ENCODE measurements at places on chromosomes 2 and 18.

DNA sequence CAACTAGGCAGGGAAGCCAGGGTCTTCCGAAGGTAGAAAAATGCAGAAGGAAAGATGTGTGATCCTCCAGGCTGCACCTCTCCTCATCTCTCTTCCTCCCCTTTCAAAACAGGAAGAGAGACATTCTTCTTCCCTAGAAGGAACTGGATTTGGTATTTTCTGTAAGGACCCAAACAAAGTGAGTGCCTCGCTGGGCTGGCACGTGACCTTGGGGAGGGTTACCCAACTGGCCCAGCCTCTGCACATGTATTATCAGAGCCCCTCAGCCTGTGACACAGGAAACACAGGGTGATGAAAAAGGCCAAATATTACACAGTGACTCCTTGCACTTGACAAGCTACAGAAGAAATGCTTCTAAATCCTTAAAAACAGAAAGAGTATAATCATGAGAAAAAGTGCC lies 2.3 kb downstream of the HJURP start:
- no peak for DNase-seq

DNA sequence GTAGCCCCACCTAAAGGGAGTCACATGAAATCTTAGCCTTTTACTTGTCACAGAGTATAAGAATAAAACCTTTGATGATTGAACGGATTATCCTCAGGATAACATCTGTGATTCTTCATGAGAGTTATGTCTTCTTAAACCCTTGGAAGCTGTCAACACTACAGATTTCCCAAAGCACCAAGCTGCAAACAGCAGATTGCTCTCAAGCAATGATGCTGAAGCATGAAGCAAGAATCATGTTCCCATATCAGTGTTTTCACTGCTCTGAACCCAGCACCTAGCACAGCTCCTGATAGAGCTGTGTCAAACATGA lies 47.6 kb upstream of the CELF4 start:
- DNase-seq: no peak

DNA sequence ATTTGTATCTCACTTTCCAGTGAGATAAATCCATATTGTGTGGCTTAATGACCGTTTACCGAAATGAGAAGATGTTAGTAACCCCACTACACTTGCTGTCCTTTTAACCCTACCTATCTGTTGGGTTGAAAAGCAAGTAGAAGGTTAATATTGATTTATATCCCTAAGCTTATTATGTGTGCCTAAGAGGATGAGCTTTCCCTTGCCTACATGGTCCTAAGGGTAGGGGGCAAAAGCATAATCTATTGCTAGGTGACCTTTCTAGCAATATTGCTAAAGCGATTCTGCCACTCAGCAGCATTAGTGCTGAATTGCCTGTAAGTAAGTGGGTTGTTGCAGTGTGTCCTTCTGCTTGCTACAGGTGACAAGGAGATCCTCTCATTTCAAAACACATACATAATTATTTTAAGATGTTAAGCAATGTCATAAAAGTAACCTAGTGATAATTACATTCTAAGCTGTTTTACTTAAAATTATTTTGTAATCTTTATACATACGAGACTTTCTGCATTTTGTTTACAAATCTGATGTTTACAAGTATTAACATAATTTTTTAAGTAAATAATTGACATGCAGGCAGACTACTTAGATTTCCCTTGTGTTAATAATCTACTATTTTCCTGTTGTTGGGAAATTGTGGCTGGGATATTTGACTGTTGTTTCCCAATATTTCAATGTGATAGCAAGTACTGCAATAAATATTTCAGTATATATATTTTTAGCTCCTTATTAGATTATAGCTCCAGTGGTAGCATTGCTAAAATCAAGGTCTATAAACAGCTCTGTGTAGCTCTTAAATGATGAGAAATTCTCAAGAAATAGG lies 49.1 kb upstream of the CABYR start:
- no peak for DNase-seq

GRCh38 chr2:109176928-109177327 lies 47.9 kb downstream of the SH3RF3 start:
- no peak for DNase-seq

GRCh38 chr2:173451941-173452340 lies 97.3 kb downstream of the CDCA7 start:
- DNase-seq: no peak

GRCh38 chr2:100905132-100905805 lies 85.3 kb downstream of the NPAS2 start:
- DNase-seq: no peak

GRCh38 chr2:20578895-20579825 lies 71.7 kb downstream of the HS1BP3 start:
- DNase-seq: no peak

GRCh38 chr18:76273956-76274355 lies 221.1 kb downstream of the ZNF516 start:
- no peak for DNase-seq

DNA sequence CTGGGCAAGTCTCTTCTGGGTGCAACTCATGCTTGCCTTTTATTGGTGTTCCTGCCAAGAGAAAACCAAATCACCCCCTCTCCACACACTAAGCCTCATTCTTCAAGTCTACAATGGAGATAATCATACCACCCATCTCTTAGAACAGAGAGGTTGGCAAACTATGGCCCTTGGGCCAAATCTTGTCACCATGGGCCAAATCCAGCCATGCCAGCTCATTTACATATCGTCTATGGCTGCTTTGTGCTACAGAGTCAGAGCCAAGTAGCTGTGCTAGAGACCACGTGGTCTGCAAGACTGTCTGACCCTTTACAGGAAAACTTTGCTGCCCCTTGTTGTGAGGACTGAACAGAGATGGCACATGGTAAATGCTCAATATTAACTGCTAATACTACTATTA lies 270.3 kb upstream of the PARD3B start:
- DNase-seq: no peak

DNA sequence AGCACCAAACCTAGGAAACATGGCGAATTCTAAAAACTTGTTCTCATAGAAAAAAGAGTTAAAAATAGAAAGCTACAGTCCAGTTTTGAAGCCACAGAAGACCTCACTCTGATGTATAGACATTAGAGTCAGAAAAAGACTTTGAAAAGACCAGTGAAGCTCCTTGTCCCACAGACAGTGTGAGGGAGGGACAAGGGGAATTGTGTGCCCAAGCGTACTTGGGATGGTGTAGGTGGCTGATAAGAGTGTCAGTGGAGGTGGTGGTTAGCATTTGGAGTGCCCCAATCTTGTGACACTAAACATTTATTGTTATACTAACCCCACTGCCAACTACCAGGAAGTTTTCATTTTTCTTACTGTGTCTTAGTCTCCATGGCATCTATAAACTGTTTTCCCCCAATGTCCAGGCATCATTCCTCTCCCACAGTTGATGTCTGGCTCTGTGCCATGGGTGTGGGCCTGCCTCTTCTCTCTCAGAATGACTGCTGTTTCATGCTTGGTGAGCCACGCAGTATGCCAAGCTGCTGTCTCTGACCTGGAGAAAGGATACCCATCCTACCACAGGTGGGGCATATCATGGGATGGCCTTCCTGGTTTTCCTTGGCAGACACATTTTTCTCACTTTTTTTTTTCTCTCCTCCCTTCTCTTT lies 161.4 kb downstream of the RPIA start:
- DNase-seq: no peak

DNA sequence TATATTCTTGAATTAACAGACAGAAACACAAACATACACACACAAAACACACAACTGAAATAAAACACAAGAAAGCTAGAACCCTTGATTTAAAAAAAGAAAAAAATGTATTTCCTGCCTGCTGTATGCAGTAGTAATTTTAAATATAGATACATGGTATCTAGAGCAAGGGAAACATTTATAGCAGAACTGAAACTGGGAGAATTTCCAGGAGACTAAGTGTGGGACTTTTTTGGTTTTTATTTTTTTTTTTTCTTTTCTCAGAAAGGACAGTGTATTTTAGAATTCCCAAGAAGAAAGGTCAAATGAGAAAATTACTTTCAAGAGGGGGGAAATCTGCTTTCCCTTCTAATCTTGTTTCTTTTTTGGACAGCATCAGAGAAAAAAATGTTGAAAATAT lies 558.9 kb upstream of the PKDCC start:
- no peak for DNase-seq

- DNase-seq: no peak
These were observed 79.7 kb downstream of the RRM2 start for GRCh38 chr2:10202131-10202665.

DNA sequence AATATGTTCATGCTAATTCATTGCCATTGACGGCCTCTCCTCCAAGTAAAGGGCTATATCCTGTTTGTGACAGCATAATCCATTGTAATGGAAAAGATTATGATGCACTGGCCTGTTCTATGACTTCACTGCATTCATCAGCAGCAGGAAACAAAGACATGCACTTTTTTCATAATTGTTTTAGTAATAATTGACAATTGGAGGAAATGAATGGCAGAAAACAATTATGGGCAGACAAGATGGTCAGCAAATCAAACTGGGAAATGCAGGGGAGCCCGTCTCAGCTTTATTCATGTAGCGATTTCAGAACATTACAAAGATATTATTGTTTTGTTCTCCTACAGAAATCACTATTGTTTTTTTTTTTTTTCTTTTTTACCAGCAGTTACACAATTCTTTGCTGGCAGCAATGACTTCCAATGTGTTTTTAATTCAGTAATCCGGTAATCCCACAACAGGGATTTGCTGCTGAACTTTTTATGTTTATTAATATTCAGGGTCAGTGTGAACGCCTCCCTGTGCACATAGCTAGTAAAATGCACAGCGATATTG lies 33.8 kb upstream of the RASGRP3 start:
- DNase-seq: no peak

DNA sequence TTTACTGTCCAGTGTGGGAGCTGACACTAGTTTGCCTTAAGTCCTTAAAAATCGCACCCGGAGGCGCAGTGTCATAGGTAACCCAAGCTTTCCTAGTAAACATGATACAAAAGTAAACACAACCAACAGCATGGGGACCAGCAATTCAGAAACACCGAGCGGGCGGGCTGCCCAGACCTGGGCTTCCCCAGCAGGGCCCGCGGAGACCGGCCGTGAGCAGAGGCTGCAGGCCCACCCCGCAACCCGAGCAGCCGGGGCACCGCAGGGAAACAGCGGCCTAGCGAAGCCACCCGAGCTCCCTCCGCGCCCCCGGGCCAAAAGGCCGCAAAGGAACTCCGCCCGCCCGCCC lies 296 bp downstream of the TTC21B start:
- no peak for DNase-seq

DNA sequence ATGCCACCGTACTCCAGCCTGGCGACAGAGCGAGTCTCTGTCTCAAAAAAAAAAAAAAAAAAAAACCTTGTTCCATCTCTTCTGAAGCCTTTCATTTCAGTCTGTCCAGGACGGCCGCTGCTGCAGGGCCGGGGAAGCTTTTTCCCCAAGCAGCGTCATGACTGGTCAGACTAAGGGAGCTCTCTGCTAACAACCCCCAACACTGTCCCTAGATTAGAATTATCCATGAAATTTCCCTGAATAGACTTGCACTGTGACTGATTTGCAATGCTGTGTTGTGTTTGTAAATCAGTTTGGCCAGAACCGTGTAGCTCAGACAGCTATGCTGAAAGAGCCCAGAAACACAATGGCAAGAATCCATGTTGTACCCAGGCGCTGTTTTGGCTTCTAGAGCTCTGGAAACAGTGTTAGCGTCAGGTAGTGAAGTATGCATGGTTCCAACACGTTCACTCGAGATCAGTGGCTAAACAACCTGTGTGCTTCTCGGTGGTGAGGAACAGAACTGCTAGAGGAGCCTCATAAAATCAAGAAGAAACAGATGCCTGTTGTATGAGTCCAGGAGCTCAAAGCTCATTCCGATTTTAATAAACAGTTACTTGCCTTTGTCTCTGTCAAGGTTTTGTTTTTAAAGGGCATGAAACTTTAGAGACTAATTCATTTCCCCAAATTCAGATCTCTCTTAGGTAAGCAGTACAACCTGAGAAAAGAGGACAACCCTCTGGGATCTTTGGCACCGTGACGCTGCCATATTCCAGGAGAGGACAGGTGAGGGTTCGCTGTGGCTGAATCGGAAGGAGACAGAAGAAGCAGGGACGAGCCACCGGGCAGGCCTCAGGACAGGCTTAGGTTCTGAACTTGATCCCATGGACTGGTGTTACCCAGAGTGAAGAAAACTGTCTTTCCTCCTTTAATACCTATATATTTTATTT lies 43.5 kb downstream of the GORASP2 start:
- no peak for DNase-seq

DNA sequence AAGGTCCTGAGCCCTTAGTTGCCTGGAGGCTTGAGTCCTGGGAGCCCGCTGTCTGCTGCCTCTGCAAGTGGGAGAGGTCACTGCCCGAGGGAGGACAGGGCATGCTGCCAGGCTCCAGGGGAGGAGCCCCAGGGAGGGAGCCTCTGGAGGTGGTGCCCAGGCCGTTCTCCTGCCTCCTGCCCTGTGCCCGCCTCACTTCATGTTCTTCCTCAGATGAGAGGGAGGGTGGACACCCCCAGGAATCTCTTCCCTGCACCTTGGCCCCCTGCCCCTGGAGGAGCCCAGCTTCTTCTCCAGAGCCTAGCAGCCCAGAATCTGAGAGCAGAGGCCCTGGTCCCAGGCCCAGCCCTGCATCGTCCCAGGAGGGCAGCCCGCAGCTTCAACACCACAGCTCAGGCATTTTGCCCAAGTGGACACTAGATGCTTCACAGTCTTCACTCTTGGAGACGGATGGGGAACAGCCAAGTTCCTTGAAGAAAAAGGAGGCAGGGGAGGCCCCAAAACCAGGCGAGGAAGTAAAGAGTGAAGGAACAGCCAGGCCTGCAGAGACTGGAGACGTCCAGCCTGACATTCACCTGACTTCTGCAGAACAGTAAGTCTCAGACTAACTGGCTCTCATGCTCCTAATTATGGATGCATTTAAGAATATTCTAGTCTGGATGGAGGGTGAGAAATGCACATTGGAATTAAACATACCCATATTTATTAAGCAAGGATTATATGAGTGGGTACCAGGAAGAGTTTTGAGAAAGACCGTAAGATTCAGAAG lies 12.1 kb downstream of the PSD4 start:
- no peak for DNase-seq

- DNase-seq: no peak
These were observed 540.9 kb downstream of the NRXN1 start for GRCh38 chr2:50490991-50491390.

- DNase-seq: no peak
These were observed 38.0 kb downstream of the PTRHD1 start for GRCh38 chr2:24754985-24755705.

GRCh38 chr2:200635251-200635650 lies 49.4 kb downstream of the AOX1 start:
- DNase-seq: no peak

DNA sequence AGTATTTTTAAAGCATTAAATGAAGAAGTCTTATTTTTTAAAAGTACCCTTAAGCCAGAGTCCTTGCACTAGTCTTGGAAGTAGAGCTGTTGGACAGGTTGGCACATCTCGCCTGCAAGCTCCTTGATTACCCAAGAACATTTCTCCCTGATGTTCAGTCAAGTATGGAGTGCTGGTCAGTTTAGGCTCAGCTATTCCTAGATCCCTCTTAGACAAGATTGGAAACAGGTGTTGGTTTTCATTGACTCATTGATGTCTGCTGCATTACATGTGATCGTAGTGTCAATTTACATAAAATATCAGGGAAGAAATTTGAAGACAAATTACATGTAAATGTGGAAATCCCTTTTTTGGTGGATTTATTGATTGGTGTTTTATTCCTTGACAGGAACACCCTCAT lies 170.4 kb downstream of the ZNF407 start:
- no peak for DNase-seq
